Astrocyte (in vitro differentiated cells and primary cell): ENCODE measurements at places on chromosomes 5 and 9.

DNA sequence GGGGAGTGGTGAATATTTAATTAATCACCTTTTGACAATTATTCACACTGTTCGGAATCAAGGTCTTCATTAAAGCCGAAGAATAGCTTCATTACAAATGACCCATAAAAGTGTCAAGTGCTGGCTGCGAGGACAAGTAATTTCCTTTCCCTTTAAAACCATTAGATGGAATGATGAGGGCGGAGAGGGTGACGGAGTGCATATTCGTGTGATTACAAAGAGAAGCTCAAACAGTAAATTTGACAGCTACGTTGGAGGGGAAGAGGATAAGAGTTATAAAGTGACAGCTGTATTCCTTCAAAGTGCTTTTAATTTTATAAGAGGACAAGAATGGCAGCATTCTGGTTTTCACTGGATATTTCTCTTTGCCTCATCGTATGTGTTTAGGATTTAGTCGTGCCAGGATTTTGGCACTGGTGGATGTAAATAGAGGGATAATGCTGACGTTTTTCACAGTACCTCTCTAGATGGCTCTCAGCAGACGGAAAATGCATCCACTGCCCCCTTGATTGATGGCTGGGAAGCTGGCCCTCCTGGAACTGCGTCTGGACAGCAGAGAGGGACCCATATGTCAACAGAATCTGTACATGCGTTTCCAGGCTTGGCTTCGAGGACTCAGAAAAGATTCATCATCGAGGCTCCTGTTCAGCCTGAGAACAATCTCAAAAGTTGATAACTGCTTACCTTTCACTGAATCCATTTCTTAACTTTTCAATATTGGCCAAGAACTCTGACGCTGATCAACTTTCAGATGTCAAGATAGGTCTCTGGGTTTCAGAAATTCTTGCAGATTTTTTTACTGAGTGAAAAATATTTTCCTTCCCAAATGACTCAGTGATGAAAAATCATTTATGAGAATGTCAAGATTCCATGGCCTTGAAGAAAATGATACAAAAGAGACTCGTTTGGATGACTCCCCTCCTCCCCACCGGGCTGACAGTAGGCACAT lies 50.4 kb upstream of the IRX2 start:
- DNase-seq: no peak

DNA sequence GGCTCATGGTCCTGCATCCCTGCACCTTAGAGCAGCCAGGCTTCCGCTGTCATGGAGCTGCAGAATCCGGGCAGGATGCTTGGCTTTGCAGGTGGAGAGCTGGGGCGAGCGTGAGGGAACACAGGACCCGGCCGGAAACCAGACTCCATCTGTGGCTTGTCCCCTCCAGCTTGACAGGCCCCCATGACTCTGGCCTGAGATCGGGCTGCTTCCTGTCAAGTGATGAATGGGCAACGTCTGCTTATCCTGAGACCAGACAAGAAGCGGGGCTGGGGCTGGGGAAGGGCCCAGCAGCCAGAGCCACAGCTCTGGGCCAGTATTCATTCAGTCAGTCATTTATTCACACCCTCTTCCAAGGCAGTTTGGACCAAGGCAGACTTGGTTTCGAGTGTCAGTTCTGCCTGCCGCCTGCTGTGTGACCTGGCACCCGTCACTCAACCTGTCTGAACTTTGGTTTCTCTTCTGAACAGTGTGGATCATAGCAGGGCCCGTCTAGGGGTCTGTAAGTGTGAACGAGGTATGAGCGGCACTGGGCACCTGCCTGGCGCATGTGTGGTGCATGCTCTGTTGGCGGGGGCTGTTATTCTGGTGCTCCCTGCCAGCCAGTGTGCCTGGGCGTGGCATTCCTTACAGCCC lies 37.5 kb downstream of the NEK6 start:
- peak; percentile 53 for DNase-seq

- DNase-seq: no peak
These were observed 52.8 kb downstream of the WHRN start for GRCh38 chr9:114452219-114453165.

DNA sequence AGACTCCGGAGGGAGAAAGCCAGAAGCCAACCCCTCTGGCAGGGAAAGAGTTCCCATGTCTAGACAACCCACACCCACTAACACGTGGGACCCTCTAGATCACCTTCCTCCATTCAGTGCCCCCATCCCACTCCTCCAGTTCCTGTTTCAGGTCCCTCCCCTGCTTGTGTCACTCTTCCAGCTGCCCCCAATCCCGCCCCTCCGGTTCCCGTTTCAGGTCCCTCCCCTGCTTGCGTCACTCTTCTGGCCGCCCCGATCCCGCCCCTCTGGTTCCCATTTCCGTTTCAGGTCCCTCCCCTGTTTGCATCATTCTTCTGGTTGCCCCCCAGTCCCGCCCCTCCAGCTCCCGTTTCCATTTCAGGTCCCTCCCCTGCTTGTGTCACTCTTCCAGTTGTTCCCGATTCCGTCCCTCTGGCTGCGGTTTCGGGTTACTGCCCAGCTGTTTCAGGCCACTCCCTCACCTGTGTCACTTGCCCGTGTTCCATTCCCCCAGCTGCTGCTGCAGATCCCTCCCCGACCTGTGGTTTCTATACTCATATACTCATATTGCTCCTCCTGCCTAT lies 64.8 kb upstream of the RANBP6 start:
- DNase-seq: peak; percentile 80

- no peak for DNase-seq
These were observed 75.5 kb downstream of the GPBP1 start for GRCh38 chr5:57249265-57249874.

- DNase-seq: no peak
These were observed 37.8 kb upstream of the TMEM250 start for GRCh38 chr9:136156209-136157120.
